ENCODE measurements at places on chromosomes 3 and 15.

GRCh38 chr3:59425942-59426341, 376.1 kb upstream of the CFAP20DC start:
- DNase-seq, result no peak

DNA sequence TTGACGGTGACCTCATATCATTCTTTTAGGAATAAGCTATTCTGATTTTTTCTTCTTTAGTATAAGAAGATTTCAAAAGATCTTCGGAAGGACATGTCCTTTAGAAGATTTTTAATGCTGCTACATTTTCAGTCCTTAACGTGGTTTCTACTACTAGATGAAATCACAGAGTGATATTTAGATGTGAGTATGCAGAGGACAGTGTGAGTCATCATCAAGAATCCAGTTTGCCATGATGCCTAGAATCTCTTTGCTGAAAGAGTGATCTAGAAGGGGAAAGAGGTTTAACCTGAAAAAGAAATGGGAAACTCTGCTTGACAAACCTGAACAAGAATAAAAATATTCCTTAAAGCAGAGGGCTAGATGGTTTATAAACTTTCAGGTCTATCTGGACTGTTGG, 43.2 kb downstream of the SLC7A14 start:
- DNase-seq, result no peak

- no peak for DNase-seq
Observed at GRCh38 chr3:177499779-177500423, 302.6 kb upstream of the TBL1XR1 start.

DNA sequence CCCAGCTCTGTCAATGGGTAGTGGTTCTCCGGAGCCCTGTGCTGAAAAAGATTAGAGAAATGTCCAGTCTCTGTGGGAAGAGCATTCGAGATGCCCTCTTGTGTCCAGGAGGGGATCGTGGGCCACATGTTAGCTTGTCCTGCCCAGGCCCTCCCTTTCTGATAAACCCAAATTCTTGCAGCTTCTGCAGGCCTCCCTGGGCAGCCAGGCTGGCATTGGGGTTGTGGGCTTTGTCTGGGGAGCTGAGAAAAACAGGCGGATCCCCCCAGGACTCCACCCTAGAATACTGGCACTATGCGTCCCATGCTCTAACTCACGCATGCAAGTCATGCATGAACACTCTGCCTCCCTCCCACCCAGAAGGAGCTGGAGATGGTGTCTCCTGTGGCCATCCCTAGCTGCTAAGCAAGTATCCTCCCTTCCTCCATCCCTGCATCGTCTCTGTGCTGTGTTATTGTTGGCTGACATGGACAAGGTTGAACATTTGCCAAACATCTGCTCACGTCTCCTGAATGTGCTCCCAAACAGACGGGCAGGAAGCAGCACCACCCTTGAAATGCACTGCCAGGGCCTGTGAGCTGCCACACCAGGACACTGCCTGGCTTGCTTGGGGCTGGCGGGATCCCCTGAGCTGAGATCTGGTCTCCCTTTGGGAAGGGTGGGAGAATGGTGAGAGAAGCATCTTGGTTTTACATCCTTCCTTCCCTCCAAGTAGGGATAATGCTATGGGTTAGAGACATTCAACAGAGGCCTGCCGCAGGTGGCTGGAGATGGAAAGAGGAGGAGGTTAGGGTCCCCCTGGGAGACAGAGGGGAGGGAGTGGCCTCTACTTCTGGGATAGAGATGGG, 26.5 kb downstream of the CFAP161 start:
- peak; percentile 84 for DNase-seq

GRCh38 chr15:89217686-89218376, 3.5 kb downstream of the RLBP1 start:
- DNase-seq, result no peak

GRCh38 chr3:130048726-130049125, 32.9 kb upstream of the ALG1L2 start:
- DNase-seq, result no peak

GRCh38 chr15:101676921-101677329, 24.7 kb upstream of the TM2D3 start:
- peak; percentile 45 for DNase-seq

DNA sequence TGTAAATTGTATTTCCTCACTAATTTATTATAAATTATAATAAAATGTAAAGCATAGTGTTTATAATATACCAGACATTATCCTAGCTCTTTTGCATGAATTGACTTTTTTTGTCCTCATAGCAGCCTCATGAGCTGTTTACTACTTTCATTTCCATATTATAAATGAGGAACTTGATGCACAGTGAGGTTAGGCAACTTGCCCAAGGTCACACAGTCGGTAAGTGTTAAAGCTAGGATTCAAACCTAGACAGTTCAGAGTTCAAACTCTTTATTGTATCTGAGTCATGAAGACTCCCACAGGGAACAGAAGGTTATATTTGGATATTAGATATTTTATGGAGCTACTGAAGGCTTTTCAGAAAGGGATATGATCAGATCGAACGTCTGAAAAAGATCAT, 322.2 kb upstream of the SATB1 start:
- no peak for DNase-seq

DNA sequence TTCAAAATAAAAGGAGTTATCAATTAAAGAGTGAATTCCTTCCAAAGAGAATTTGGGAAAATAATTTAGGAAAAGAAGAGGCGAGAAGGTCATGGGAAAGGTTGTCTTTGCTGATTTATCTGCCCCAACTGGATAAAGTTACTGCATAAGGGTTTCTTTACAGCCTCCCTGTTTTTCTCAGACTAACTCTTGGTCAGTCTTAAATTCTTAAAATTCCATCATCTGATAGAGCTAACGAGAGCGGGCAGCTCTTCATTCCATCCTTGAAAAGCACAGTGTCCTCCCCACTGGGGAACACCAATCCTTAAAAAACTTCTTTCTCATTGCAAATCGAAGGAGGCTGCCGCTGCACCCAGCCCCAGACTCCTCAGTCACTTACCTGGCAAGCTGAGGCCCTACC, 107.2 kb downstream of the PGPEP1L start:
- DNase-seq, result no peak

DNA sequence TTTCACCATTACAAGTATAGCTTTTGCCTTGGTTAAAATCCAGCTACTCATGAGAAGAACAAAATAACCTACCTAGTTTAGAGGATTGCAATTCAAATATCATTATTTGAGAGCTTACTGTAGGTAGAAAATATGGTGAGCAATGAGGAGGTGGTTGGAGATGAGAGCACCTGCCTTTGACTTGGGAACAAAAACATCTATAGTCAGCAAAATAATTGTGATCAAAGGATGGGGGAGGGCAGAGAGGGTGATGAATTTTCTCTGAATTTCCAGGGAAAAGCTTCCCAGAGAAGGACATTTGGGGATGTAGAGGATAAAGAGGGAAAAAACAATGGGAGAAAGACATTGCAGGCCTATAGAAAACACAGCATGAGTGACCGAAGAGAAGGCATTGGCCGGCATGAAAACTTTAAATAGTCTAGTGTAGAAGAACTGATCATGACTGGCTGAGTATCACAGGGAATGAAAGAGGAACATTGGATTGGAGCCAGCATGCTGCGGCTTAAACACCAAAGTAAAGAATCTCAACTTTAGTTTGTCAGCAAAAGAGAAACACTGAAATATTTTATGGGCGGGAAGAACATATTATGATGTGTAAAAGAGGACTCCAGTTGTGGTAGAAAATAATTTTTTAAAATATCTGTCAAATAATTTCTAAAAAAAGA, 581.3 kb downstream of the UNC13C start:
- no peak for DNase-seq

DNA sequence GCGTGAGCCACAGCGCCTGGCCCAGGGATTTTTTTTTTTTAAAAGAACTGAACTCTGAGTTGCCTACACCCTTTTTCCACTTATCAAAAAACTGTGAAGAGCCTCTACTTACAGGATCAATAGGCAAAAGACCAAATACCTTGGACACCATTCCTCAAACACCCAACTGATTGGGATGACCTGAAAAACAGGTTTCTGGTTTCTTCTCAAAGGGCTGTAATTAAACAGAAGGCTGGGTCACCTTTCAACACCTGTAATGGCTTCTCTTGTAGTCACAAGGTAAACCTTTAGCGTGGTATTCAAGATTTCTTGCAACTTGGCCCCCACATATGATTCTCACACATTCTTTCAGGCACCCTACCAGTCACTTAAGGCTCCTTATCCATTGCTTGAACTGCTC, 38.4 kb upstream of the PLXND1 start:
- no peak for DNase-seq

GRCh38 chr15:64599226-64599625, 138.8 kb downstream of the ZNF609 start:
- no peak for DNase-seq

DNA sequence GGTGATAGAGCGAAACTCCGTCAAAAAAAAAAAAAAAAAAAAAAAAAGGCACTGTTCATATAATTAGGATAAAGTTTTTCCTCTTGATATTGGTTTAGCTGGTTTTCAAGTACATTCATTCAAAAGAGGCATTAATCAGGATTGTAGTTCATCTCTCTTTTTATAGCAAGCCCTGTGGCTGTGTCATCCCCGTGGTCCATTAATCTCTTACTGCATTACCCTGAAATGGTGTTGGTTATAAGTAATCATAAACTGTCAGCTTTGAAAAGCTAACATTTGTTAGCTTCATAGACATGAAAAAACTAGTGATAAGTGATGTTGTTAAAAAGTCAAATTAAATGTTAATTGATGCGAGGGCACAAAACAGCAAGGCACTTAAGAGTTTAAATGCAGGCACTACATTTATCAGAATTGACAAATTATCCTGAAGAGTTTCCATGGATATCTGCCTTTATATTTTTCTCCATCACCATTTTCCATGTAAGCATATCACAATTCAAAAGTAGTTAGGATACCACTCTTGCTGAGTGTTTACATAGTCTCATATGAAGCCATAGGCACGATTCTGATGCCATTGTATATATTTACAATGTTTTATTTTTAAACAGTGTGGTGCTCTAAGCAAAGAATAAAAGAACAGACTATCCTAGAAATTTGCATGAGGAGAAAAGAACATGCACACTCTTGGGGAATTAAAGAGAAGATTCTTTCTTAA, 193.1 kb downstream of the OTOL1 start:
- no peak for DNase-seq

DNA sequence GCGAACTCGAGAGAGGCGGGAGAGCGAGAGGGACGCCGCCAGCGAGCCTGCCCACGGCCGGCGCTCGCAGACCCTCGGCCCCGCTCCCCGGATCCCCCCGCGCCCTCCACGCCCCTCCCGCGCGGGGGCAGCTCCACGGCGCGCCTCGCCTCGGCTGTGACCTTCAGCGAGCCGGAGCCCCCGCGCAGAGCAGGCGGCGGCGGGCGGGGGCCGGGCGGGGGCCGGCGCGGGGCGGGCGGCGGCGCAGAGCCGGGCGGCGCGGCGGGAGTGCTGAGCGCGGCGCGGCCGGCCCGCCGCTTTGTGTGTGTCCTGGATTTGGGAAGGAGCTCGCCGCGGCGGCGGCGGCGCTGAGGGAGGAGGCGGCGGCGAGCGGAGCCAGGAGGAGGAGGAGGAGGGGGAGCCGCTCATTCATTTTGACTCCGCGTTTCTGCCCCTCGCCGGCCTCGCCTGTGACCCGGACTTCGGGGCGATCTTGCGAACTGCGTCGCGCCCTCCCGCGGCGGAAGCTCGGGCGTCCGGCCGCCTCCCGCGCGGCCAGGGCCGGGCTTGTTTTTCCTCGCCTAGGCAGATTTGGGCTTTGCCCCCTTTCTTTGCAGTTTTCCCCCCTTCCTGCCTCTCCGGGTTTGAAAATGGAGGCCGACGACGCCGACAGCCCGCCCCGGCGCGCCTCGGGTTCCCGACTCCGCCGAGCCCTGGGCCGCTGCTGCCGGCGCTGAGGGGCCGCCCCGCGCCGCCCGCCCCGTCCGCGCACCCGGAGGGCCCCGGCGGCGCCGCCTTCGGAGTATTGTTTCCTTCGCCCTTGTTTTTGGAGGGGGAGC, 524 bp downstream of the IGF1R start:
- no peak for DNase-seq

DNA sequence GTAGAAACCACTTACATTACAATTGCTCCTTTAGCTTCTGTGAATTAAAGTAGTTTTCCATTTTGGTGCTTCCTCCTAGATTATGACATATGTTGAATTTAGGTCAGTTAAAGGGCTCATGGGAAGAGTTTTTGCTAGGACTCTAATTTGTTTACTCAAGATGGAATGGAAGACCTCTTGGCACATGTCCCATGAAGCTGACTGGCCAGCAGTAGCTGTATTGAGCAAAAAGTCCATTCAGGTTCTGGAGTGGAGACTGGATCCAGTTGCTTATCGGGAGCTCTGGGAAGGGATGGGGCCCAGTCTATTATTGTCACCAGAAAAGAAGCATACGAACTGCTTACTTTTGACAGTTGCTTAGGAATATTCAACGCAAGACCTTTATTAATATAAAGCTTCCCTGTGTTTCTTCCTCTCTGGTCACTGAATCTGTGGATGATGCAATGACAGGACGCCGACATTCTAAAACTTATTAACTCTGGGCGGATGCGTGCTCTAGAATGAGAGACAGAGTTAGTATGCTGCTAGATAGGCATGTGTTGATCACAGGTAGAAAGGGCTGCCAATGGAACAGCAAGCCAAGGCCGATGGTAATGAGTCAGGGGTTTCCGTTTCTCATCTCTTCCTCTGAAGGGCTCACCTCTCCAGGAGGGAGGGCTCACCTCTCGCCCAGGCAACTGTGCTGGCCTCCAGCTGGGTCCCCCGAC, 155.8 kb downstream of the NR1D2 start:
- DNase-seq, result no peak

- no peak for DNase-seq
Observed at GRCh38 chr3:114022145-114022802, 34.1 kb downstream of the CCDC191 start.

- no peak for DNase-seq
Observed at GRCh38 chr15:71129669-71130068, 14.4 kb downstream of the THSD4 start.

GRCh38 chr15:46732060-46732459, 985.2 kb upstream of the SEMA6D start:
- no peak for DNase-seq

- DNase-seq, result no peak
Observed at GRCh38 chr3:101674518-101674917, 2.4 kb downstream of the ZBTB11 start.

DNA sequence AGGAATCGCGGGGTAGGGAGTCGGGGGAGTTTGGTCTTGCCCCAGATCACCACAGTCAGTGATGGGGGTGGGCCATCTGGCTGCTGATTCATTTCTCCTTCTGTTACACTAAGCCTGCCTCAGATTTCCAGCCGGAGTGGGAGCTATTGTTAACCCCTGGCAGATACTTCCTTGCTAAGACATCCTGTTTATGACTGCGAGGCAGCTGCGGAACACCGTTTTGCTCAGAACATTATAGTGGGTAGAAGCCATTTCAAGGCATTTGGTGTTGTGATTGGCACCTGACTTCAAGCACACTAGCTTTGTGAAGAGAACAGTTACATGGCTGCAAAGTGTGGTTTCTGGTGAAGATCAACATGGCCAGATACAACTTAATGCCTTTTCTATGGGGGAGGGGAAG, 73.8 kb downstream of the FLNB start:
- DNase-seq, result peak; percentile 39

All from fibroblast of skin of left biceps (primary cell).